ENCODE measurements at places on chromosomes 1 and 21.

DNA sequence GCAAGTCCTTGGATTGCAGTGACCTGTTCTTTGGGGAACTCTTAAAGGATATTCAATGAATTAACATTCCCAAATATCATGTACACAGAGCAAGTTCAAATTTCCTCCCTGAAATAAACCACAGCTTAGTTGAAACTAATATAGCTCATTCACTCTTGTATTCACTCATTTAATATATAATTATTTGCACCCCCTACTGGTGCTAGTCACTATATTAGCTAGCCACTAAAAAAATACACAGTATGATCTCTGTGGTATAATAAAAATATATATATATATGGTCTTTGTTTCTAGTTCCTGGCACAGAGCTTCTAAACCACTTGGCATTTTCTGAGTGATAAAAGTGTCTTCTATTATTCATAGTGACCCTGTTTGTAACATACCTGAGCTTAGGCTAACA, 177.3 kb upstream of the LYPLAL1 start:
- DNase-seq, result no peak

GRCh38 chr1:232440325-232441035, 189.5 kb downstream of the SIPA1L2 start:
- DNase-seq, result no peak

DNA sequence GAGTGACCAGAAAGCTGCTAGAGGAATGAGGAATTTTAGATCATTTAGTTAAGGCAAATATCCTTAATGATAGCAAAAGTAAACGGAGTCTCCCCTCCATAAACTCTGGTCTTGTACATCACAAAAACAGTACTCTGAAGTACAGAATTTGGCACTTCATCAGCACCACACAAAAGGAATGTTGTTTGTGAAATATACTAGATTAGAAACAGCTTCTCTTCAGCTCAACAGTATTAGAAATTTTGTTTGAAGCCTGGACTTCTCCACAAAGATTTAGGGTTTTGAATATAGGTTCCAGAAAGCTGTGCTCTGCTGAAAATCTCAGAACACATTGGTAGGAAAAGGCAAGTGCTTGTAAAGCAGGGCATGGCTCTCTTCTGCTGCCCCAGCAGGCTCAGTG, 135.1 kb upstream of the PTGFR start:
- DNase-seq, result no peak

DNA sequence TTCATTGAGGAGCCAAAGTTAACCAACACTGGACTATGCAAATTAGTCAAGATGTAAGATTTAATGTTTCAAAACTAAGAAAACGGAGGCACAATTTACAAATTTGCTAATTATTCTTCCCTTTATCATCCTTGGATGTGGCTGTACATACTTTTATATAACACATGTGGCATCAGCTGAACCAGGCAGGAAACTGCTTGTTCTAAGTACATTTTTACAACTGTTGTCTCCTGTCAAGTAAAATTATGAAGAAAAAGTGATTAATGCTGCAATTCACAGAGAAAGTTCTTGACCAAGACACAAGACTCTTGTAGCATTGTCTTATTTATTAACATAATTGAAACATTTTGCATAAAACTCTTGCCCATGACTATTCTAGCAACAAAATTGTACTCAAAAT, 61.9 kb downstream of the LAMC2 start:
- DNase-seq, result no peak

DNA sequence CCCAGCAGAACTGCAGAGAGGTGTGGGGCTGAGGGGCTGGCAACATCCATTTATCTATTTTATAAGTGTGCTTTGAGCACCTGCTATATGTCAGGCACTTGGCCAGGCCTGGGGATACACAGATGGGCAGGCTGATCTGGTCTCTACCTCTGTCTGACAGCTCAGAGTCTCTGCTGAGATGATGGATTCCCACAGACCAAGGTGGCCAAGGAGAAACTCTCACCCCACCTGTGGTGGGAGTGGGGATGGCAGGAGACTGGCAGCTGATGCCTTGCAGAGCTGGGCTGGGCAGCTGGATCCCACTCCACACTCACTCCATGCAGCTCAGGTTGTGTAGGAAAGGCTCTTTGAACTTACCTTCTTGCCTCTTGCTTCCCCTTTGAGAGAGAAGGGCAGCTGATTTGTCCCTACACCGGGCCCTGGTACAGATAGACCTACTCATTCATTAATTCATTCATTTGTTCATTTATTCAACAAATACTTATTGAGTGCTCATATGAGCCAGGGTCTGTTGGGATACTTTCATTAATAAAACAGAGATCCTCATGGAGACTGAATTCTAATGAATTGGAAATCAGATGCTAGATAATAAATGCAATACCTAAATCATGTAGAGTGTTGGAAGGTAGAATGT, 9.0 kb downstream of the ADORA1 start:
- no peak for DNase-seq

DNA sequence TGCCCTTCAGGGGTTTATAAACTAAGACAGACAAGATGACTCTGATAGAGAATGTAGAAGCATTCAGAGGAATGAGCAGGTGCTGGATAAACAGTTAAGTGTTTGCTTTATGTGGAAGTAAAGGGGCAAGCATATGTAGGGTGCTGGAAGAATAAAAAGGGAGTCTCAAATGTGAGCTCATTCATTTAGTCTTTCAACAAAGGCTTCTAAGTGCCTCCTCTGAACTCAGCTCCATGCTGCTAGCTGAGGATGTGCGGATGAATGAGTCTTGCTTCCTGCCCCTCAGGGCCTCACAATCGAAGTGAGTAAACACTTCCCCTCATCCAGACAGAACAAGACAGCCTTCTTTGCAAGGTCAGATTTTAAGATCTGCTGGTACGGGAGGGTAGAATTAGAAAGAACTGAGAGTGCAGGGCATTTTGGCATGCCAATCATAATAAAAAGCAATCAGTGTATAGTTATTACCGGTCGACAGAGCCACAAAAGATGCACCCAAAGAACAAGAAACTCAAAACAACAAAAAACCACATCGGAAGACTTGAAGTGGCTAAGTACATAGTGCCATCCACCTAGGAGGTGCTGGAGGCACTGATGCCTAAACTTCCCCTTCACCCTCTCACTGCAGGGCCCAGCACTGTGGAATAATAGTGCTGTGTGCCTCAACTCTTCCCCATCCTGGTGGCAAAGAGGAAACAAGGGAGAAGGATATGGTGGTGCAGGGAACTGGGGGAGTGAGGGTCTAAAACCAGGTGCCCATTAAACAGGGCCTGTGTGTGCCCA, 69.8 kb downstream of the TNR start:
- no peak for DNase-seq

DNA sequence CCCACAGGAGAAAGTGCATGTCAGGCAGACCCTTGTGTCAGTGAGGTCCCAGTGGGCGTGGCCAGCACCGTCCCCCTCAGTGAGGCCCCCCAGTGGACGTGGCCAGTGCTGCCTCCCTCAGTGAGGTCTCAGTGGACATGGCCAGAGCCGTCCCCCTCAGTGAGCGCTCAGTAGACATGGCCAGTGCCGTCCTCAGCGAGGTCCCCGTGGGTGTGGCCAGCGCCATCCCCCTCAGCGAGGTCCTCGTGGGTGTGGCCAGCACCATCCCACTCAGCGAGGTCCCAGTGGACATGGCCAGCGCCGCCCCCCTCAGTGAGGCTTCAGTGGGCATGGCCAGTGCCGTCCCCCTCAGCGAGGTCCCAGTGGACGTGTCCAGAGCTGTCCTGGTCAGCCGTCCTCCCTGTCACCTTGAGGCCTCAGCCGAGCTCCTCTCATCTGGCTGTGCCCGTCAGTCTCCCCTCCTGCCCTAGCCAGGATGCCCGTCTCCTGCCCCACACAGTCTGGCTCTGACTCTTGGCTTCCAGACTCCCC, 35.5 kb downstream of the PDE9A start:
- DNase-seq, result no peak

GRCh38 chr1:47280142-47280541, 33.8 kb downstream of the STIL start:
- no peak for DNase-seq

DNA sequence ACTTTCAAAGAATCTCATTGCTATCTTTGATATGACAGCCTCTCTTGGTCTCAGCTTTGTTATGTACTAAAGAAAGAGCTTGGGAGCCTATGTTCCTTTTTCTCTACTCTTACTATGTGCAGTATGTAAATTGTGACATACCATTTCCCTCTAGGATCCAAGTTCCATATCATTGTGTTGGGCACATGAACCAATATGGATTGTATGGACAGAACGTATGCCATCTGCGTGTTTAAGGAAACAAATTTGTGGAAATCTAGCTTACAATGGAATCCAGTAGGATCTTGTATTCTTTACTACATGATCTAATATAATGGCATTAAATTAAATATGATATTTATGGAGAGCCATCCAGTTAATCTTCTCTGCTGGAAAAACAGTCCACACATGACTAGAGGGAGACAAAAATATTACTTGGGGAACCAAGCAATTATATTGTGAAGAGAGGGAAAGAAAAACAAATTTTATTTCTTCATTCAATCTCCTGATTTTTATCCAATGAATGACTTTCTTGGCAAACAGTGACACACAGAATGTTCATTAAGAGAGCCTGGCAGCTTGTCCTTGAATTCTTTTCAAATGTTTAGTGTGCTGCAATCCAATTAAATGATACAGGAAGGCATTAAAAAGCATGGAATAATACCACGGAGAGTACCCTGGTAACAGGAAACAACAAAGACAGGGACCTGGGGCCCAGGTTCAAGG, 106.5 kb upstream of the DAB1 start:
- DNase-seq, result no peak

DNA sequence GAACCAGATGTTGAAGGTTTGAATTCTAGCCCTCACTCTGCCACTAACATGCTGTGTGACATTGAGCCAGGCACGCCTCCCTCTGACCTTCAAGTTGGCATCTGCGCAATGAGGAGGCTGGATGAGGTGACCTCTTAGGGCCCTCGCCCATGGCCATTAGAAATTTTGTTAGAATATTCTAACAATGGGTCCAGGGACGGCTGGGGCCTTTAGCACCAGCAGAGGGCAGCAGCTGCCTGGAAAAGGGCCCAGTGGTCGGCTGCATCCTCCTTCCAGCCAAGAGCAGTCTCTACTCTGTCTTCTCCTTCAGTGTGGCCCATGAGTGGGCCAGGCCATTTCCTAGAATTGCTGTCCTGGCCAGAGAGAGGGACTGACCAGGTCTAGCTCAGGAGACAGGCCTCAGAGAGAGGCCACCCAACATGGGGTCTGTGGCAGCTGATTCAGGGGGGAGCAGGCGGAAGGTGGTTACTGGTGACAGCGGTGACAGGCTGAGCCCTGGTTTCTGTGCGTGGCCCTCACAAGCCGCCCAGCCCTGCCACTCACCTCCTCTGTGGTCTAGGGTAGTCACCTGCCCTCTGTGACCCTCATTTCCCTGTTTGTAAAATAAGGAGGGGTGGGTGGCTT, 101.3 kb upstream of the ACTL8 start:
- DNase-seq, result no peak

DNA sequence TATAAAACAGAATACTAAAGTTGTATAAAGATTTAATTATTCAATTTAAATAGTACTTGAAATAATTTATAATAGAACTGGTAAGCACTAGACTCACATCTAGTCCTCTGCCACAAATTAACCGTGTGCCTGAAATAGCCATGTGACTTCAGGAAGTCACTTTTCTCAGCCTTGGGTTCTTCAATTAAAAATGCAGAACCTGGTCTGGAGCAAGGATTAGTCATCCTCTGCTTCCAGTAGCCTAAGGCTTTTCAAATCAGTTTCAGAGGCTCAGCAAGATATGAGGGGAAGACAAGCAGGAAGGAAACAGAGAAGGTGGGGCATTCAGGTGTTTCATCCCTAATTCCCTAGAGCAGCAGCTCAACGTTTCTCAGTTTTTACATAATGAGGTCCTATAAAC, 23.0 kb downstream of the DPH5 start:
- no peak for DNase-seq

DNA sequence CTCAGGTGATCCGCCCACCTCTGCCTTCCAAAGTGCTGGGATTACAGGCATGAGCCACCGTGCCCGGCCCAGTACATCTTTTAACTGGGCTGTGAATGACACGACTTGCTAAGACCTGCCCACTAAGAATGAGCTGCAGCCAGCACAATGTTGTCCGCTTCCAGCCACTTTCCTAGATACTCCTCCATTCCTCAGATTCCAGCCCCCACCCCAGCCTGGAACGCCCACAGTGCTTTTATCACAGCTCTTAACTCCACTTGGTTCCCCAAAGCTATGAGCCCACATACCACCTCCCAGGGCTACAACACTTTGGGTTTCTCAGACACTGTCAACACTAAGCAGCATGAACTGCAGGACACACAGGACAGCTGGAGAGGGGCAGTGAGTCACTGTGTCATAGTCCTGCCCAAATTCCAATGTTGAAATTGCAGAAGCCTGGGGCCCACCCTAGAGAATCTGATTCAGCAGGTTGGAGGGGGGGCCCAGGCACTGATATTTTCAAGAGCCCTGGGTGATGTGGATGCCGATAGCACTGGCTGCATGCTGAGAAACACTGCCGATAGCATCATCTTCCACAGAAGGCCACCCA, 58.0 kb downstream of the ACBD3 start:
- DNase-seq, result no peak

GRCh38 chr21:36516281-36516680, 36.4 kb upstream of the CLDN14 start:
- no peak for DNase-seq

GRCh38 chr1:228166170-228166936, 749 bp downstream of the IBA57 start:
- no peak for DNase-seq

- no peak for DNase-seq
Measured at GRCh38 chr1:15934211-15935055, 41.5 kb downstream of the ZBTB17 start.

DNA sequence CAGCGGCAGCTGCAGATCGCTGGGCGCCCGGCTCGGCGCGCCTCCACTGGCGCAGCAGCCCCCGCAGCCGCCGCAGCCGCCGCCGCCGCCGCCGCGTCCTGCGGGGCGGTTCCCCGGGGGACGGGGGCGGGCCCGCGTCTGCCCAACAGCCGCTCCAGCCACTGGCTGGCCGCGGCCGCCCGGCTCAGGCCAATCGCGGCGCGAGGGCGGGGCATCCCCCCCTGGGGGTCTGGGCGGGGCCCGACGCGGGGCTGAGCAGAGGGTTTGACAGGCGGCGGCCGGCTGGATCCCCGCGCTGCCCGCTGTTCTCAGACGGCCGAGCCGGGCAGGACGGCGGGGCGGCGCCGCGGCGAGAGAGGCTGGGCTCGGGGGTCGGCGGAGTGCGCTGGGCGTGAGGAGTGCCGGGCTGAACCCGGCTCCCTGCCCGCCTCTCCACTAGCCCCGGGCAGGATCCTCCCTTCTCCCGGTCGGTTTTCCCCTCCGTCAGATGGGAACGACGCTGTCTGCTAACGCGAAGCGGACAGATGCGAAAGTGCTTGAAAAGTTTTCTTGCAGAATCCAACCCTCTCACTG, at the start of gene GLIS1:
GLIS1 (minus strand) TSS at position 56 of the 573 bp plus-strand sequence. CDS start 1,100 bp downstream, outside the sequence.
- DNase-seq, result no peak

- no peak for DNase-seq
Measured at GRCh38 chr1:32992489-32993323, 28.1 kb upstream of the RNF19B start.

GRCh38 chr1:178119628-178120027, 25.7 kb downstream of the RASAL2 start:
- DNase-seq, result no peak

All from iPS DF 6.9 (cell line).